ENCODE measurements at places on chromosomes 2 and 18.

DNA sequence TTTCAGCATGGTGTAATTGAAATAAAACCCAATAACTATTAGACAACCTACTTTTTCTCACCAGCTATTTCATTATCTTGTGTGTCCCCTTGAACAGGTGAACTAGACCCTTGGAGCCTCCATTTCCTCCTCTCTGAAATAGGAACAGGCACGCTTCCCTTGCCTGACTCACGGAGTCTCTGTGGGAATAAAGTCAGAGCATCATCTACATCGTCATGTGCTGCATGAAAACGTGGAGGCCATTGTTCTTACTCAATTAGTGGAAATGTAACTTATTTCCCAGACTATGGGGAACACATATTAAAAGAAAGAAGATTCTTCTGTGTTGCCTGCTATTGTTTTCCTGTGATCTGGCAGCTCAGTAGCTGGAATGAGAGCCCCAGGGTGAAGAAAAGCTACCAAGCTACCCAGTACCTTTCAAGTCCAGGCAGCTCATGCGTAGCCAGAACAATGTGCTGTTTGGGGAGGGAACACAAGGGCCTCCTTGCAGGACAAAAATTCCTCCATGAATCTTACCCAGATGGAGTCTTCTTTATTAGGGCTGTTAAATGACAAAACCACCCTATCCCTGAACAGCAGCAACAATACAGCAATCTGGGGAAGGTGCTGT, 59.8 kb downstream of the SOX11 start:
- no peak for DNase-seq

GRCh38 chr2:48397846-48398245, 132.1 kb upstream of the STON1 start:
- DNase-seq = no peak

DNA sequence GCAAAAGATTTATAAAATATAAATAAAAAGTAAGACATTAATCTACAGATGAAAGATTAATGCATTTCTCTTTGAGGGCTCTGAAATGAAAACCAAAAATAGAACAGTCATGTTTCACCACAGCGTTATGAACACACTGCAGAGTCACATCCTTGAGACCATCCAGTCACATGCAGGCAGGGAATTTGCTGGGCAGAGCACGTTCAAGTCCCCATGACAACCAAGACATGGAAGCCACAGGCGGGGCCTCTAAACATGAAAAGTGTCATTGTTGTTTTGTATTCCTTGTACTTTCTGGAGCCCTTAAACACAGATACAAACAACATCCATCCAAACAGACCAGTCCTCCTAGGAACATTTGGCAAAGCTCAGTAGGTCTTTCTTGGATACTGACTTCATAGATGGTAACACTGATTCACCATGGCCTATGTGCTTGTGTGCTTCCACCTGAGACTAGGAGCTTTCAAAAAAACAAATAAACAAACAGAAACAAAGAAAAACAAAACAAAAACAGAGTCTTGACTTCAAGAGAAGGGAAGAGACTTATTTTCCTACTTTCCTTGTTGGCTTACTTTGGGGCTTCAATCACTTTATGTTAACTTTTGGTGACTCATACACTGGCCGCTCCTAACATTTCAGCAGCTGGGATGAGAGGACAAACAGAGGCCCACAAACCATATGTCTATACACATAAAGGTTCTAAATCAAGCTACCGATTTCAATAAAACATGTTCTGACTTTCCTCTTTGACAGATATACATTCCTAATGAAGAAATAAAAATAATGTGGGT, 99.5 kb upstream of the CCDC85A start:
- DNase-seq = no peak

DNA sequence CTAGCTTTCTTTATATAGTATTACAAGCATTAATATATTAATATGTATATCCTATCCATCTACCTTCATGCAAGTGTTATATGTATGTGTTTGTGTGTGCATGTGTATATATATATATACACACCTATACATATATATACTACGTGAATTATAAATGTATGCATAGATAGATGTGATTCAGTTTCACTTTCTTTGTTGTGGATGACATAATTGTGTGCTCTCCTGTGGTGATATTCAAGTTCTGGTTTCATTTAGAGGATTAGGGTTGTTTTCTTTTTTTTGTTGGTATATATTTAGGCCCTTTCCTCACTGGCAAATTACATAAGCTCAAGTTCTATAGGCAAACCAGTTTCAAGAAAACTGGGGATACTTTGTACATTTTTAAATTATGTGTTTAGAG, 225.7 kb upstream of the FANCL start:
- no peak for DNase-seq

- no peak for DNase-seq
Observed at GRCh38 chr2:214076527-214076926, 334.3 kb upstream of the VWC2L start.

- no peak for DNase-seq
Observed at GRCh38 chr2:46569766-46570165, 90.4 kb downstream of the TMEM247 start.

DNA sequence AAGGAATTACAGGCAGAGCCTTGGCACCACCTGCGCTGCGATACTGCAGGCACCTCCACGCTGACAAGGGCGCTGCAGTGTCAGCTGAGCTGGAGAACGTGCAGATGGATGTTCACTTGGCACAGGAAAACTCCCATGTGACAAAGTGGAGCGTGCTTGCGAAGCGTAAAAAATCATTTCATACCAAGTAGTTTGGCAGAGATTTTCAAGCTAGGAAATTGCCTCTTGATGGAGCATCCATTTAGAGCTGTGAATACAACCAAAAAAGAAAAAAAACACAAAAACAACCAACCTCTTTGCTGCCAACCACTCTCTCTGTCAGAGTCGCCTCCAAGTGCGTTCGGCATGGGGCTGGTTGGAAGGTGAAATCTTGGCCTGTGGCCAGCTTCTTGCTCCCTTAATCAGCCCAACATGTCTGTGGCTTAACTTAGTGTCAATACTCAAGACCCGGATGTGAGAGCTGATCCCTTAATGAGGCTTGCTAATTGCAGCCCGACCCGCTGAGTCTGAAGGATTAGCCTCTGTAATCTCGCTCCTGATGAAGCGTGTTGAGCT, 38.1 kb downstream of the ACOXL start:
- DNase-seq = no peak

GRCh38 chr2:12549641-12550040, 167.1 kb upstream of the TRIB2 start:
- no peak for DNase-seq

All from amniotic stem cell (primary cell).